ENCODE measurements at places on chromosomes 11 and 22.

- no peak for DNase-seq
These were observed 6.2 kb downstream of the PCSK7 start for GRCh38 chr11:117225553-117226170.

DNA sequence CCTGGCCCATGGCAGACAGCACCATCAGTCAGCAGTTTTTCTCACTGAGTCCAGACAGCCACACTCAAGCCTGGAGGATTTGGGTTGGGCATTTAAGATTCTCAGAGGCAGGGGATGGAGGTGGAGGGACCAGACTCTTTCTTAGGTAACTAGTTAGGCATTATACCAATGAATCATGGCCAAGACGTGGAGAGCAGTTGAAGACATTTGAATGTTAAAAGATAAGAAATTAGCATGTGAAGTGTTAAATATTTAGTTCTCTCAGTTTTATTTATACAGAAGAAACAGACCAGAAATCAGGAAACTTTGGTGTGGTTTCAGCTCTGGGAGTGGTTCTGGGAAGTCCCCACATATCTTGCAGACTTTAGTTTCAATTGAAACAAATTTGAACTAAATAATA lies 9.9 kb downstream of the GTF2H1 start:
- DNase-seq = no peak

DNA sequence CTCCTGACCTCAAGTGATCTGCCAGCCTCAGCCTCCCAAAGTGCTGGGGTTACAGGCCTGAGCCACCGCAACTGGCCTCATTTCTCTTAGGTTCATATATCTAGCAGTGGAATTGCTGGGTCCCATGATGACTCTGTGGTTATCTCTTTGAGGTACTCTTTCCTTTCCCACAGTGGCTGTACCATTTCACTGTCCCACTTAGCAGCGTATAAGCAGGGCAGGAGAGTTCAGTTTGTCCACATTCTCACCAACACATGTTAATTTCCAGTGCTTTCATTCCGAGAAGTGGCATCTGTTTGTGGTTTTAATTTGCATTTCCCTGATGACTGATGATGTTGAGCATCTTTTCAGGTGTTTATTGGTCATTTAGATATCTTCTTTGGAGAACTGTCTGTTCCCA lies 16.4 kb downstream of the PRR5 start:
- DNase-seq = no peak

DNA sequence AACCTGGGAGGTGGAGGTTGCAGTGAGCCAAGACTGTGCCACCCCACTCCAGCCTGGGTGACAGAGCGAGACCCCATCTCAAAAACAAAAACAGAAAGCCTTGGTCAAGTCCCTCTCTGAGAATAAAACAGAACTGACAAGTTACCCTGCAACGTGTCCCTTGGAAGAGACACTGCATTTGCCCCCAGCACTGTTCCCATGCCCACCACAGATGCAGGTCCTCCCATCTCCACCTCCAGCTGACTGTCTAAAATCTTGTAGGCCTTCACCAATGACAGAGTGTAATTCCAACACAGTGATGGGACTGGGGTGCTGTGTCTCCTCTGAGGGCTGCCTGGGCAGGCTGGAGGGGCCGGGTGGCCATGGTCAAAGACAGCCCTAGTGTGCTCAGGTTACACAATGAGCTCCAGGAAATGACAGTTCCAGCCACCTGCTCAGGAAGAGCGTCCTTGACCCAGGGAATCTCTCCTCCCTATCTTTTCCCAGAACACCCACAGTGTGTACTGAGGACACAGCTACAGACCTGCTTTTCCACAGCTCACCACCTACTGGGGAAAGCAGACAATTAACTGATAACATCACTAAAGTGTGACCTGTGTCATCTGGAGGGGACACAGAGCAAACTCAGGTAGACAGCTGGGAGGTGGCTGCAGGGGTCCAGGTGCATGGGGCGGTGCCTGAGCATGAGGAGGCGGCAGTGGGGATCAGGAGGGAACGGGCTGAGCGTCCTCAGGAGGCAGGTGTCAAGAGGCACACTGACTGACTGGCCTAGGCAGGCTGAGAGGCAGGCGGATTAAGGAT lies 56.4 kb downstream of the ARFGAP3 start:
- DNase-seq = peak; percentile 80

GRCh38 chr11:67372321-67372992 lies 941 bp downstream of the CLCF1 start:
- no peak for DNase-seq

GRCh38 chr22:36577019-36577418 lies 48.1 kb upstream of the EIF3D start:
- DNase-seq = no peak

DNA sequence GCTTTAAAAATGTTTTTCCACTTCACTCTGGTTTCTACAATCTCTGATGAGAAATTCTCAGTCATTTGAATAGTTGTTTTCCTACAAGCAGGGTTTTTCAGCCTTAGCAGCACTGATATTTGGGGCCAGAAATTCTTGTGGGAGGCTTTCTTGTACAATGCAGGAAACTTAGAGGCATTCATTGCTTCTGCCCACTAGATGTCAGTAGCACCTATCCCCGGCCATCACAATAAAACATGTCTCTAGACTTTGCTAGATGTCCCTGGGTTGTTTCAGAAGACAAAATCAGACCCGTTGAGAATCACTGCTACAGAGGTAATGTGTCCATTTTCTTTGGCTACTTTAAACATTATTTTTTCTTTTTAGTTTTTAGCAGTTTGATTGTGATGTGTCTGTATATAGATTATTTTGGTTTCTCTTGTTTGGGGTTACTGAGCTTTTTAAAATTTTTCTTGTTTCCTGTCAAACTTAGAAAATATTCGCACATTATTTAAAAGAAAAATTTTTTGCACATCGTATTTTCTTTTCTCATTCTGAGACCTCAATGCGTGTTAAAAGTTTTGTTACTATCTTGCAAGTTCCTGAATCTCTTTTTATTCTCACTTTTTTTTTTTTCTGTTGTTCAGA lies 60.8 kb upstream of the CCDC179 start:
- DNase-seq = peak; percentile 36

GRCh38 chr11:61690706-61691379 lies 10.7 kb downstream of the DAGLA start:
- no peak for DNase-seq

DNA sequence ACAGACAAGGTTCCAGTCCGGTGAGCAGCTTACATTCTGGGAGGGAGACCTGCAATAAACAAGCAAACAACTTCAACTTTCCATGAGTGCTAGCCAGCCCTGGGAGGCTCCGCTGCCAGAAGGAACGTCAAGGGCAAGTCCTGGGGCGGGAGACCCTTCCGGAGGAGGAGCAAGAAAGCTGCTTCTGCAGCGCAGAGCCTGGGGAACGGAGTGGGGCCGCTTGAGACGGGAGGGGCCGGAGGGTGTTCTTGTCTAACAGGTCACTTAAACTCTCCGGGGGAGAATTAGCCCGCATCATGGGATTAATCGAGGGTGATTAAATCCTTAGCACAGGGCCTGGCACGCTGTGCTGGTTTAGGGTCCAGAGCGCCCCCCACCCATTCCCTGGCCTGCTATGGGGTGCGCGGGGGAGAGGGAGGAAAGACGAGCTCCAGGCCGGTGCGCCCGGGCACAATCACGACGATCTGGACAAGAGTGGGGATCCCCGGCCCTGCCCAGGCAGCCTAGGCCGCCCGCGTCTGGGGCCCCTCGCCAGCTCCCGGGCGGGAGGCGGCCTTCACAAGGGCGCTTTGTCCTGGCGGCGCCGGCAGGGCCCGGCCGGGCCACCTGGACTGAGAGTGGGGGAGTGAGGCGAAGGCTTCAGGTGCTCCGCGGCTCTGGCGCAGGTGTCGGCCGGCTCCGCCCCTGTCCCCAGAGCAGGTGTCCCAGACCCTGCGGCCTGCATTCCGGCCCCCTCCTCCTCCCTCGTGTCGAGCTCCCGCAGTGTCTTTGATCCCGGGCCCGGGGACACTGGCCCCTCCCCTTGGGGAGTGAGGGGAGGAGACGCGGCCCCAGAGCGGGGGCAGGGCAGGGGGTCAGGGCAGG lies 663 bp upstream of the LARGE2 start:
- DNase-seq = peak; percentile 38

DNA sequence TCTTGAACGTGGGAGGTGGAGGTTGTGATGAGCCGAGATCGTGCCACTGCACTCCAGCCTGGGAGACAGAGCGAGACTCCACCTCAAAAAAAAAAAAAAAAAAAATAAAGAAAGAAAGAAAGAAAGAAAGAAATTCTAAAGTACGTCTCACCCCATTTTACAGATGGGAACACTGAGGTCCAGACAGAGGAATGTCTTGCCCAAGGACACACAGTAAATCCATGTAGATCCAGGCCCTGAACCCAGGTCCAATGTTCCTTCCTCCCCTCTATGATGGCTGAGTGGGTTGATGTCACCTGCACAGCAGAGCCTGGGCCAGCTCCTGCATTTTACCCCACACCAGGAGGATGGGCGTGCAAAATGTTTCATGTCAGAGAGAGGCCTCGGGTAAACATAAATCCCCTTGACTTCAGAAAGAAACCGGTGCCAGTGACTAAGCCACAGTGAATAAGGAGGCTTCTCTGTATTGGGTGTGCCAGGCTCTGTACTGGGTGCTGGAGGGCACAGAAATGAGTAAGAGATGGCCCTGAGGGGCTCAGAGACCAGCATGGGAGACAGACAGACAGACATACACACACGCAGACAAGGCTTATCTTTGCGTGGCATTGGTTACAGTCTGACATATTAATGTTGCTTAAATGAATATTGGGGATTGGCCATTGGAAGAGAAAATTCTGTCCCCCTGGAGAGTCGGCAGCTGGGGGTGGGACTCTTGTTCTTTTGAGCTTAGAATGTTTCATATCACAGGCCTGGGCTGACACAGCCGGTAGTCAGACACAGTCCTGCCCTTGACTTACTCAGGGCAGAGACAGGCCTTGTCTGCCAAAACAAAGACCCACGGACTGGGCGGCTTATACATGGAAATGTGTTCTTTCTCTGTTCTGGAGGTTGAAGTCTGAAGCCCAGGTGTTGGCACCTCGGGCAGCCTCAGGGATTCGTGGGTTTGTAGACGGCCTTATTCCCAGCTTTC lies 105.4 kb downstream of the MIAT start:
- DNase-seq = no peak

- DNase-seq = no peak
These were observed 40.8 kb downstream of the ELFN2 start for GRCh38 chr22:37386441-37386840.

DNA sequence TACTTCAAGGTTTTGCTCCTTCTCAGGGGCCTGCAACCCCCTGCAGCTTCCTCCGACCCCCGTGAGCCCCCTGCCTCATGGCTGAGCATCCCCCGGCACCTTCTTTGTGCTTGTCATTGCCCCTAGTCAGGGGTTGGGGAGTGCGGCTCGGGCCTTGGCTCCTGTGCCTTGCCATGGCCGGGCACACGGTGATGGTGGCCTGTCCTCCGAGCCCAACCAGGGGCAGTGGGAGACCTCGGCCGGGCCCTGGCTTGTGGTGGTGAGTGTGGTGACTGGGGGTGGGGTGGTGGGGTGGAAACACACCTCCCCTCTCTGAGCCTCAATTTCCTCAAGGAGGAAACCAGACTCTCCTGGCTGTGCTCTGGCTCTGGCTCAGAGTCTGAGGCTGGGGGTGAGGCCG lies 1.5 kb upstream of the MRGPRG start:
- no peak for DNase-seq

DNA sequence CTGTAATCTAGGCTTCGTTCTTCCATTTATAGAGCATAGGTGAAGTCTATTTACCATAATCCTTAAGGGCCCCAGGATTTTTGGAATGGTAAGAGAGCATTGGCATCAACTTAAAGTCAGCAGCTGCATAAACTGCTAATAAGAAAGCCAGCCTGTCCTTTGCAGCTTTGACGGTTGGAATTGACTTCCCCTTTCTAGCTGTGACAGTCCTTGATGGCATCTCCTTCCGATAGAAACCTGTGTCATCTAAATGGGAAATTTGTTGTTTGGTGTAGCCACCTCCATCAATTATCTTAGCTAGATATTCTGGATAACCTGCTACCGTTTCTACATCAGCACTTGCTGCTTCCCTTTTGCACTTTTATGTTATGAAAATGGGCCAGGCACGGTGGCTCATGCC lies 58.0 kb upstream of the GLYATL1B start:
- no peak for DNase-seq

- DNase-seq = no peak
These were observed 136.7 kb upstream of the TTC12 start for GRCh38 chr11:113177671-113178070.

DNA sequence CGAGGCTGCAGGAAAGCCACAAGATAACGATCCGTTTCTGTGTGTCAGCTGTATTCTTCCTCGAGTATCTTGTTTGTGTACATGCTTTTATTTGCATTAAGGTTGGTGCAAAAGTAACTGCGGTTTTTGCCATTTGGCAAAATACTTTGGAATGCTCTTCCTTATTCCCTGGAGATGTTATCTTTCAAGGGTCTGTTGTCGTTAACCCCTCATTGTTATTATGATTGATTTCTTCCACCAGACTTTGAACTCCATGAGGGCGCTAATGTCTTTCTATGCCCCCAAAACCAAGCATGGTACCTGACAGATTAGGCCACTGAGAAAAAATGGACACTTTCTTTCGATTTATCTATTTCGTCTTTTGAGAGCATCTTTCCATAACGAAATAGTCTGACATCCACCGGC lies 563 bp upstream of the PSMA1 start:
- DNase-seq = peak; percentile 31

DNA sequence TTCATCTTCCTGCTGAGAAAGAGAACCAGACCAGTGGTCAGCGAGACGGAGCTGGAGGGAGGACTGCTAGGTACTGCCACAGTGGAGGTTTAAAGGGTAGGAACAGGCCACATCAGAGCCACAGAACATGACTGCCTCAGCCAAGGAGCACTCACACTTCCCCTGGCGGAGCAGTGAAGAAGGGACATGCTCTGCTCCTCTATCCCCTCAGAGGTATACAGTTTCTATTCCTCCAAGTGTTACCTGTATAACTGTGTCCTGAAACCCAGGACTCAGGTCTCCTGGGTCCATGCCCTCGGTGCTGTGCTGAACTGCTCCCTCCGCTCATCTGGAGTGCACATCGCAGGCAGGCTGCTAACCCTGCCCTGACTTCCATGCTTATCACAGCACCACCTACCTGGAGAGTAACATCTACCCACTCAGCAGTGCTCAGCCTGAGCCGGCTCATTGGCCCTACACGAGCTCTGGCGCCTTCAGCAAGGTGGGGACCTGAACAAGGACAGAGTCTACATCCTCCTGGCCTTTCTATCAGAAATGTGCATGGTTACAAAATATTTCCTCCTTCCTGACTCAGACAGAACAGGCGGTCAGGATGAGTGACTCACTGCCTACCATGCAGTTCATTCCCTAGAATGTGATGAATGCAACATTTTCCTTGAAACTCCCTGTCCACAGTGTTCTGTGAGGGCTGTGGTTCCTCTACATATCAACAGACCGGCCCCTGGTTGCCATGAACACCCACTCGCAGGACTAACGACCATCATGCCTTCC lies 52.9 kb downstream of the C11orf58 start:
- DNase-seq = no peak

DNA sequence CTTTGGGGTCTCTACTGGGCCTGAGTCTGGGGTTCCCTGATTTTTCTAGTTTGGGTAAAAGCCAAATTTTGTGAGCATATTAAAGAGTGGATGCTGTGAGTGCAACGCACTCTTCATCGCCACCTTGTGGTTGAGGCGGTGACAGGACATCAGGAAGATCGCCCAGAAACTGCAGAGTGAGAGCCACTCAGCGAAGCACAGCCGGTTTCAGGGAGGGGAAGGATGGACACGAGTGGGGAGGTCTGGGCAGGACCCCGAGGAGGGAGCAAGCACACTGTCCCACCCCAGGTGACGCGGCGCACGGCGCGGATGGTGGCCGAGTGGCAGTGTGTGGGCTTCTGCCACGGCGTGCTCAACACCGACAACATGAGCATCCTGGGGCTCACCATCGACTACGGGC lies 9.1 kb downstream of the SELENOO start:
- peak; percentile 15 for DNase-seq

All from NCI-H510A treated with DMSO at 0.1 percent for 48 hours (cell line).